ENCODE measurements at places on chromosomes 13 and 19.

GRCh38 chr13:37791699-37792098 lies 77.9 kb downstream of the TRPC4 start:
- no peaks in the 10 kb centered on the region for H3K4me1 ChIP-seq
- no peaks in the 10 kb centered on the region for H3K36me3 ChIP-seq
- no peak overlapping the region for H3K4me3 ChIP-seq
- no peak for DNase-seq
- no peak overlapping the region for H3K27ac ChIP-seq
- H3K27me3 ChIP-seq = no peaks in the 10 kb centered on the region

DNA sequence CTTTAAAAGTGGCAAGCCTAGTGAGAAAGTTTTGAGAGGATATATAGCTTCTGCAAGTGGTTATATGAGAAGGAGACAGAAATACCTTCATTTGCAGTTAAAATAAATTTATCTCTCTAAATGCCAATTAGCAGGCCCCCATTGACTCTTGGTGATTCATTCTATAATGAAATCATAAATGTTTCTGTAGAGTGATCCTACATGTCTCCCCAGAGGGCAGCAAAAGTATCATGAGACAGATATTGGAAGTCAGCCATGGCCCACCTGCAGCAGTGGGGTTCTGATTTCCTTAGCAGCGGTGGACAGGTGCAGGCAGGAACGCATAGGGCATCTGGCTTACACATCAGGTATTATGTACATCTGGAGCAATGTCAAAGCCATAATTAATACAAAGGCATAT lies 385.4 kb upstream of the SLC10A2 start:
- no peak for DNase-seq
- H3K4me3 ChIP-seq = no peak overlapping the region
- no peaks in the 10 kb centered on the region for H3K27me3 ChIP-seq
- no peak overlapping the region for H3K27ac ChIP-seq

DNA sequence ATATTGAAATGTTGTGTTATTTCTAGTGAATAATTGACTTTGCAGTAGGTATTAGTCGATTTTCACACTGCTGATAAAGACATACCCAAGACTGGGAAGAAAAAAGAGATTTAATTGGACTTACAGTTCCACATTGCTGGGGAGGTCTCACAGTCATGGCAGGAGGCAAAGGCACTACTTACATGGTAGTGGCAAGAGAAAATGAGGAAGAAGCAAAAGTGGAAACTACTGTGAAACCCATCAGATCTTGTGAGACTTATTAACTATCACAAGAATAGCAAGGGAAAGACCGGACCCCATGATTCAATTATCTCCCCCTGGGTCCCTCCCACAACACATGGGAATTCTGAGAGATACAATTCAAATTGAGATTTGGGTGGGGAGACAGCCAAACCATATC lies 9.9 kb upstream of the C5AR2 start:
- no peak overlapping the region for H3K4me3 ChIP-seq
- no peak for DNase-seq
- H3K27me3 ChIP-seq = no peaks in the 10 kb centered on the region

GRCh38 chr19:6424195-6424938 lies at the start of gene KHSRP:
TSS of gene KHSRP (minus strand) at chr19:6424811. CDS start at chr19:6424701, 110 bp downstream.
- H3K36me3 ChIP-seq = no peaks in the 10 kb centered on the region

- no peaks in the 10 kb centered on the region for H3K27me3 ChIP-seq
- H3K36me3 ChIP-seq = no peaks in the 10 kb centered on the region
Observed at GRCh38 chr19:14673088-14673487, 1.6 kb downstream of the ADGRE3 start.

DNA sequence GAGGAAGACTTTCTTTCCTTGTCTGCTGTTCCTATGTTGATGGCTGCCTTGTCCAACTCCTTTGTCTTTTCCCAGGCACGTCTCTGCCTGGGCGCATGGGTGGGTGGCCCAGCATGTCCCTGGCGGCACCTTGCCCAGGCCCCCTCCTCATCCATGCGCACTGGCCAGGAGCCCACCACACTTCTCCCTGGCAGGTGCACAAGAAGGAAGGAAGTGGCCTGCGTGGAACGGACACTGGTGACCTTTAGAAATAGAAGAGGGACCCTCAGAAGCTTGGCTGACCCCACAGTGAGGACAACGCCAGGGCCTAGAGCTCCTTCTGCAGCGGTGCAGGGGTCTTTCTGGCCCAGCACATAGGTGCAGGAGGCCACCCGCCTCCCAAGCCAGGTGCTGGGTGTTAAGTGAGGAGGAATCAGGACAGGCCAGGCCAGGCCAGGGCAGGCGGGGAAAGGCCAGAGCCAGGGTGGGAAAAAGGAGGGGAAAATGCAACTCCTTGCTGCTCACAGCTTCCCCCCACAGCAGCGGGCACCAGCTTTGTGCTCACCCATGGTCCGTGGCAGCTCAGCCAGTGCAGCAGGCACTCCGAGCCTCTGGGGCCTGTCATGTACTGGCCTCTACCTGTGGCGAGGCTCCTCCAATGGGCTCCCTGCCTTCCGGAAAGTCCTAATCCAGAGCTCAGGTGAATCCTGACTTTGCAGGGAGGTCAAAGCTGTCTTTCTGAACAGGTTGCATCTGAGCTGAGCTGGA lies 104.0 kb downstream of the SOX1 start:
- H3K27me3 ChIP-seq = no peaks in the 10 kb centered on the region
- H3K27ac ChIP-seq = no peak overlapping the region
- no peaks in the 10 kb centered on the region for H3K4me1 ChIP-seq
- no peak for DNase-seq

DNA sequence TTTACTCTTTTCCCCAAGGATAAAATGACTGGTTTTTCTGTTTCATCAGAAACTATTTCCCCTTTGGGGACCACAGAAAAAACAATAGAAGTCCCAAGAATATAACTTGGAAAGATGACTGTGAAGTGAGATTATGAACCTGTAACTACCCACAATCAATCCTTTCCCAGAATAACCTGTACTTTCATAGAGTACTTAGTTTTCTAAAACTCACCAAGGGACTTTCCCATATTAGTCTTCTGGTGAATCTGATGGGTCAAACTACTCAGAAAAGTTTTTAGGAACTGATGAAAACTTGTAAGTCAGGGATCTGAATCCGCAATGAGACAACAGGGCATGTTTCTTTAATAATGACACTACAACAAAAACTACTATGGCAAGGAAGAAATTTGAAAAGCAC lies 62.6 kb downstream of the STK24 start:
- H3K4me3 ChIP-seq = no peak overlapping the region
- no peaks in the 10 kb centered on the region for H3K27me3 ChIP-seq
- no peak for DNase-seq
- H3K27ac ChIP-seq = no peak overlapping the region
- H3K36me3 ChIP-seq = no peaks in the 10 kb centered on the region
- no peaks in the 10 kb centered on the region for H3K4me1 ChIP-seq

- no peaks in the 10 kb centered on the region for H3K36me3 ChIP-seq
- no peak overlapping the region for H3K27ac ChIP-seq
- H3K27me3 ChIP-seq = no peaks in the 10 kb centered on the region
- no peaks in the 10 kb centered on the region for H3K4me1 ChIP-seq
- H3K4me3 ChIP-seq = no peak overlapping the region
Observed at GRCh38 chr19:19098703-19099632, 35.2 kb downstream of the SLC25A42 start.

DNA sequence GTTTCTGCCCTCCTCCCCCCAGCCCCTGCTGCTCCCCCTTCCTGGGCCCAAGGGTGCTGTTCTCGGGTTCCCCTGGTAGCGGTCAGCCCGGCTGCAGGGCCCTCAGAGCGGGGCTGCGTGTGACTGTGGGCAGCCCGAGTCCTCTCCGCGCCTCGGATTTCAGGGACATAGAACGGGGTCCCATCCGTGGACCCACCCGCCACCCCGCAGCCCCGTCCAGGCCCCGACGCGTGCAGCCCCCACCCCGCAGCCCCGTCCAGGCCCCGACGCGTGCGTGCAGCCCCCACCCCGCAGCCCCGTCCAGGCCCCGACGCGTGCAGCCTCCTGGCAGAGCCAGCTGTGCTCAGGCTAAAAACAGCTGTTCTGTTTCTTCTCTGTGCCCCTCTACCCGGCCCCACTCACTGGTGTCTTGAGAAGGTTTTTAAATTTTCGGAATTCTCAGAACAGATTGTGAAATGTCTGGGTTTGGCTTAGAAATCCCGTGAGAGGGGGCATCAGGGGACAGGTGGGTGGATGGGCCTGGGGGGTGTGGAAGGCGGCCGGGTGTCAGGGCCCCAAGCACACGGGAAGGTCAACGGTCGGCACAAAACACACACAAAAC lies 5.5 kb upstream of the PRTN3 start:
- no peaks in the 10 kb centered on the region for H3K4me1 ChIP-seq
- no peak overlapping the region for H3K27ac ChIP-seq
- H3K4me3 ChIP-seq = no peak overlapping the region
- no peak for DNase-seq

GRCh38 chr13:102400675-102401145 lies 1.1 kb downstream of the FGF14 start:
- H3K27me3 ChIP-seq = peaks cover 10% of the 10 kb centered on the region
- no peak overlapping the region for H3K27ac ChIP-seq
- no peaks in the 10 kb centered on the region for H3K4me1 ChIP-seq
- H3K36me3 ChIP-seq = no peaks in the 10 kb centered on the region
